ENCODE measurements at places on chromosomes 4 and X.

DNA sequence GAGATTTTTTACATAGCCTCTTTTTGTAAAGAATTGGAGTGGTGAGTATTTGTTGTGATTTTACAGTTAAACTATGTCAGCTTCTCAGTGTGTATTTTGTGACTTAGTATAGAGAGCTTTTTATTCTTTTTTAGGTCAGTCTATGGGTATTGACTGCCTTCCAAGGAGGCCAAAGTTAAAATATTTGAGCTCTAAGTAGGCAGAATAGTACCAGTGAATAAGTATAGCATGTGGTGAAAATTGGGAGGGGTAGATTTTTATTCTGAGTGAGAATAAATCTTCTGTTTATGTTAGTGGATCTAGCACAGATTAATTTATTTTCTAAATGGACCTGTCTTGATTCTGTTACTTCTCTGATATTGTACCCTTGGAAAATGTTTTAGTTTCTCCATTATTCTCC lies 37.5 kb downstream of the HERC3 start:
- no peak for DNase-seq

DNA sequence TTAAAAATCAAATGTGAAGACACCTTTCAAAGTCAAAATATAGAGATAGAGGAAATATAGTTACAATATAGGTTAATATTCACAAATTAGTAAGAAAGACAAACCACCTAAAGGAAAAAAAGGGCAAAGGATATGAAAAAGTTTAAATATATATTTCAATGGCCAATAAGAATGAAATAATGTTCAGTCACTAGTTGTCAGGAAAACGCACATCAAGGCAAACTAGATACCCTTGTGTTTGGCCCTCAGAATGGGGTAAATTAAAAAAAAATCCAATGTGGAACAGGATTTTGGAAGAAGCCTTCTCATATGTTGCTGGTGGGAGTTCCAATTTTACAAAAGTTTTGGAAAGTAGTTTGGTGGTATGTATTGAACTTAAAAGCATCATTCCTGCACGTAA lies 2.4 kb downstream of the ZNF41 start:
- no peak for DNase-seq

DNA sequence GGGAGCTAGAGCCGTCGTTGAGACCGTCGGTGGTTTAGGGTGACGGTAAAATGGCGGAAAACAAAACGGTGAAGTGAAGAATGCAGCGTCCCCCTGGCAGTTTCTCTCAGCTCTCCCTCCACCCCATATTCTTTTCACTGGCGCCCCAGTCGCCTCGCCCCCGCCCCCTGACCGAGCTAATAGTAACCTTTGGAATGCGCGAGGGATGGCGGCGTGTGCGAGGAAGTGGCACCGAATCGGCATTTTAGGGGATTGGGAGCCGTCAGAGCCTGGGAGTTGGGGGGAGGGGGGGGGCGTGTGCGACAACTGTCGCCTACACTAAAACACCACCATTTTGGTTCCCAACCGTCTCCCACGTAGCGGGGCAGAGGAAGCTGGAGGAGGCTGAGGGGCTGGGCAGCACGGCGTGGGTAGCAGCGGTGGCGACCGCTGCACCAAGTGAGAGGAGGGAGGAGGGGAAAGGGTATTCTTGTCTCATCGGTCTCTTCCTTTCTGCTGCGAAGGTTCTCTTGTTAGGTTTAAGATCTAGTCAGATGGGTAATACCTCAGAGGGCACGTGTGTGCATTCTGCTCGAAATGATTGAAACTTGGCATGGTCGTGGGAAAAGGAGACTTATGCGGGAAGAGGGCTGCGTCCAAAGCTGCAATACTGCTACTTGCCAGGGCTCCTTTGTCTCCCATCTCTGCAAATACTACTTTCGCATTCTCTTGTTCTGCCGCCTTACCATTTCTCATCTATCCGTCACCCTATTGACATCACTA lies 840 bp downstream of the ZNF711 start:
- DNase-seq, result peak; percentile 62

GRCh38 chr4:81826335-81826734 lies 354.6 kb upstream of the RASGEF1B start:
- DNase-seq, result no peak

GRCh38 chr4:122539861-122540465 lies 80.9 kb downstream of the IL21 start:
- DNase-seq, result peak; percentile 73

DNA sequence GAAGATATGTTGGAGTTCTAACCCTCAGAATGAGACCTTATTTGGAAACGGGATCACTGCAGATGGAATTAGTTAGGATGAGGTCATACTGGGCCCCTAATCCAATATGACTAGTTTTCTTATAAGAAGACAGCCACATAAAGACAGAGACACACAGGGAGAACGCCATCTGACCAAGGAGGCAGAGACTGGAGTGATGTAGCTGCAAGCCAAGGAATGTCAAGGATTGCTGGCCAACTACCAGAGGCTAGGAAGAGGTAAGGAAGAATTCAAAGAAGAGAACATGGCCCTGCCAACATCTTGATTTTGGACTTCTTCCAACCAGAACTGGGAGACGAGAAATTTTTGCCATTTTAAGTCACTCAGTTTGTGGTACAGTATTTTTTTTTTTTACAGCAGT lies 152.8 kb upstream of the DIPK2B start:
- DNase-seq, result no peak

- DNase-seq, result no peak
Measured at GRCh38 chrX:72123471-72124185, 8.1 kb downstream of the RTL5 start.

- peak; percentile 78 for DNase-seq
Measured at GRCh38 chr4:22434895-22435294, 81.0 kb downstream of the ADGRA3 start.
